ENCODE measurements at places on chromosomes 7 and 10.

DNA sequence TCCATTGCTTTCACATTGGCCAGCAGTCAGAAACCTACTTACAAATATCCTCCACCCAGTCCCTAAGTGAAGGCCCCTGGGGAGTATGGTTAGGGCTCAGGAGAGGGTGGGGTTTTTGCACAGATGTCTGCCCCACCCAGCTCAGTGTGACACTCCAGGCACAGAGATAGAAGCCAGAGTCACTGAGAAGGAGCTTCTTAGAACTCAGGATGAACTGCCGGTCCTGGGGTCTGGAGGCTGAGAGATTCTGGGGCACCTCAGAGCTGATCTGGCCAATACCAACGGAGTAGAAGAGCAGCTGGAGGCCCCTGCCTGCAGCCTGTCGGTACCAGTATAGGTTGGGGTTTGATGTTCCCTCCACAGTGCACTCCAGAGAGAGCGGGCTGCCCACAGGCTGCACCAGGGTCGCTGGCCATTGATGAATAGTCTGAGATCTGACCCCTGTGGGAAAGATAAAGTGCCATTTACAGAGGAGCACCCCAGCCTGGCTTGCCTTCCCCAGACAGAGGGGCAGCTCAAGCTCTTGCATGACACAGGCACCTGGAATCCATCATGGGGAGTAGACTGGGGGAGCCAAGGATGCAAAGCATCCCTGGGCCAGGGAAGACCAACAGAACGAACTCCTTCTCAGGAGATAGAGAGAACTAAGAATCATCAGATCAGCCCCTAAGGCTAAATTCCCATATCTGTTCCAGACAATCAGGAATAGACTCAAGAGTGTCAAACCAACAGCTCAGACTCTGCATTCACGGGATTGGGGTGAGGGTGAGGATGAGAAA is 41.9 kb downstream of the PRSS2 start:
- DNase-seq, result no peak

GRCh38 chr10:1043532-1043995 is 5.4 kb downstream of the IDI1 start:
- peak; percentile 49 for DNase-seq

DNA sequence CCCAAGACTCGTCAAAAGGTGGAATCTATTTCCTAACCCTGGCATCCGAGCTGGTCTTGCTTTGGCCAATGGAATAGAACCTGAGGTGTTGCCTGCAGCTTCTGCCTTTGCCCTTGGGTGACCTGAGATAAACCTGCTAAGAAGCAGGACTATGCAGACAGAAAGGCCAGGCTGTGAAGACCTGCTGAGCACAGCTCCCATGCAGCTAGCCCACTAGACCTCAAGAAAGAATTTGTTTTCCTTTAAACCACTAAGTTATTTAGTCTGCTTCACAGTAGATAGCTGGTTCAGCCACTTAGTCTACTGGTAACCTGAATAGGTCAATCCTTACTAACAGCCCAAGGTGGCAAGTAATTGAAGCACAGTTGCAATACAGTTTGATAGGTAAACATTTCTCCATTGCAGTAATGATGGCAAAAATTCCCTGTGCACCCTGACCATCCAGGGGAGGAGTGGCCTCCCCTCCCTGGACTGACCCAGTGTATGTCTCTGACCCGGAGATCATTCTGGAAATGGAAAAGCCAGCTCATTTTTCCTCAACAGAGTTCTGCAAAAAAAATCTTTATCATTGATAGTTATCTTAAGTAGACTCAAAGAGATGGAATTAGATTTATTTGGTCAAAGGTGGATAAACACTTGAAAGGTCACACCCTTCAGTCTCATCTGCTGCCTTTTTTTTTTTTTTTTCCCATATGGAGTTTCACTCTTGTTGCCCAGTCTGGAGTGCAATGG is 20.0 kb downstream of the TNS3 start:
- no peak for DNase-seq

DNA sequence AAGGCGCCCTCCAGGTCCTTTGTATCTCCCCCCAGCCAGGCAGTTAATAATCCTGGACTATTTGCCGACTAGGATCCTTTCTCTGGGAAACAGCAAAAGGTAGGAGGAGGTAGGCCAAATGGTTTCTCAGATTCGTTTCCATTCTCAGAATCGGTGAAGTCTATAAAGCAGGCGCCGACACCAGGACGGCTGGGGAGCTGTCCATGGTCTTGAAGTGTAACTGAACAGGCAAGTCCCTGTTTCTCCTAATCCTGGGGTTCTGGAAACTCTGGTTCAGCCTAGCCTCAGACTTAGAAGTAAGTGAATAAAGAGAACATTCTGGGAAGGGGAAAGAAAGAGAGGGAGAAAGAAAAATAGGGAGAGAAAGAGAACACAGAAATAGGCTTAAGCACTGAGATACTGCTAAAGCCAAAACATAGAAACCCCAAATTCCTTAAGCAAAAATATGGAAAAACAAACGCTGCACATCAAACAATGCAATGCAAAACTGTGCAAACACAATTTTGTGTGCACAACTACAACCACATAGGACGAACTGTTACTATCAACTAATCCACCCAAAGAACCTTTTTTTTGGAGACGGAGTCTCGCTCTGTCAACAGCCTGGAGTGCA is 11.1 kb upstream of the INA start:
- peak; percentile 61 for DNase-seq

DNA sequence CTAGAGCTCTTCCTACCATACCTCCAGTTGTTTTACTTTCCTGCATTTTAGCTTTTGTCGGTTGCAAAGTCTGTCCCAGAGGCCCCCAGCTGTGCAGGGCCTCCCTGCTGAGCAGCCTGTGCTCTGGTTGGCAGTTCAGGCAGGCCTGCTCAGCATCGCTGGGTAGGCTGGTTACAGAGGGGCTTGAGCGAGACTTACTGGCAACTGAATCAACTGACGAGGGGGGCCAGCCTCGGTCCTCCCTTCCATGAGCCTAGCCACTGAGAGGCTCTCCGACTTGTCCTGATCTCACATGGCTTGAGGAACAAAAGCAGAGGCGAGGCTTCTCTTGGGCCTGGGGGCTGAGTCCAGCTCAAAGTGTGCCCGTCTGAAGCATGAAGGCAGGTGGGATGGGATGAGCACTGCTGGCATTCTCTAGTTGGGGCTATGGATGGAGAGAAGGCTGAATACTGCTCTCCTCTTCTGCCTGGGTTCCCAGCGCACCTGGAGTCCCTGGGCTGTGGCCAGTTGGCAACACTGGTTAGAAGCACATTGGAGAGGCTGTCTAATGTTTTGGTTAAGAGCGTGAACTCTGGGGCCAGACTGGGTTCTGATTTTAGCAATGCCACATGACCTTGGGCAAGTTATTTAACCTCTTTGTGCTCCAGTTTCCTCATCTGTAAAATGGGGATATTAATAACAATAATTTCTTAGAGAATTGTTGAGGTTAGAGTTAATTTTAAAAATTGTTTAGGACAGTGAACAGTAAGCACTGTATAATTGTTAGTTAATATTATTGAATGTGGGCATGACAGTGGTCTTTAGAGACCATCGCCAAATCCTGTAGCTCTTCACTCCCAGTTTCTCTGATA is 6.9 kb upstream of the SFRP5 start:
- DNase-seq, result no peak

DNA sequence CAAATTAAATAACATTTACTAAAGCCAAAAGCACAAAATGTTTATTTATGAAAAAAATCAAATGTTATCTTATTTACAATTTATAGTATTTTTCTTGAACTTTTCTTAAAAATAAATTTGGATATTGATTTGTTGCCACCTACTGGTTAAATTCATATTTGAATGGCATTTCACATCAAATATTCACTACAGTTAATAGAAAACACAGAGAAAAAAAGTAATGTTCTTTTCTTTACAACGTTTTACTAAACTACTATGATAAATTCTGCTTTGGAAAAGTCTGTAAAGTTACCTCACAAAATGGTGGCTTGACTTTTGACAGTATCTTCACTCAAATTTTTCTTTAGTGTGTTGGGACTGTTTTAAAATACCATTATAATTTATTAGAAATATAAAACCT is 52.7 kb downstream of the SRPK2 start:
- peak; percentile 30 for DNase-seq

DNA sequence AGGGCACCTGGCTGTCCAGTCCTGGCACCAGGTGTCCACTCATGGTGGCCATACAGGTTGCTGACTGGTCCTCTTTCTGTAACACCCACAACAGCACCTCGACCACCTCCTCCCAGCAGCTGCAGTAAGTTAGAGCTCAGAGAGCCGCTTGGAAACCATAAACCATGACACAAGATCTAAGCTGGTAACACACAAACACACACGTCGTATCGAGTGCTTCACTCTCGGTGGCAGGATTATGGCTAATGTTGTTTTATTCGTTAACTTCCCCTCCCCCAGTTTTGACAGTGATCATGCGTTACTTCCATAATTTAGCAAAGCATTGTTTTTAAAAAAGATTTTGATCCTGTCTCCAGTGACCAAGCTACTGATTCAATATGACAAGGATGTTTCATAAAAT is 59.7 kb downstream of the CAMK2B start:
- DNase-seq, result no peak

DNA sequence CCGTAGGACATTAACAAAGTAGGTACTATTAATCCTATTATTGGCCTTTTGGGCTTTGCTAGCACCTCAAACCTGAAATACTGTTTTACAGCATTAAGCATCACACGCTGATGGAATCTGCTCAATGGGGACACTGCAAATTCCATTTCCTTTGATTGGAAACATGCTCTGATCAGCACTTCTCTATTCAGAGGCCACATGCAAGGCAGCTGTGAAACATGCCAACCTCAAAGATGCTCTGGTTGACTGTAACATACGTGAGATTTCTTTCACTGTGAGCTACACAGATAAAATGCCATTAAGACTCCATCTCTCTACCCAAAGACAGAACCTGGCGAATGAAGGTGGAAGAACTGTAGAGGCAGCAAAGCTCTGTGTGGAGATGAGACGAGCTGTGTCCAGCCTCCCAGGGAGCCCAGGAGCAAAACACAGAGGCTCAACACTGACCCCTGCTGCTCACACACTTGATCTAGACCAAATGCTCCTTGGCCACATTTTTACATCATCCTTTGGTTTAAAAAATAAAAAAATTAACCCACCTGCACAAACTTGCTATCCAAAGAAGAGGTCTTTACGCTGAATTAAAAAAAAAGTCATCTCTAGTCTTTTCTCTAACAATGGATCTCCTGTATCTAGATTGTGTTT is 8.0 kb downstream of the RSU1 start:
- peak; percentile 55 for DNase-seq

- DNase-seq, result peak; percentile 15
Measured at GRCh38 chr10:99528494-99529441, 4.0 kb upstream of the NKX2-3 start.

DNA sequence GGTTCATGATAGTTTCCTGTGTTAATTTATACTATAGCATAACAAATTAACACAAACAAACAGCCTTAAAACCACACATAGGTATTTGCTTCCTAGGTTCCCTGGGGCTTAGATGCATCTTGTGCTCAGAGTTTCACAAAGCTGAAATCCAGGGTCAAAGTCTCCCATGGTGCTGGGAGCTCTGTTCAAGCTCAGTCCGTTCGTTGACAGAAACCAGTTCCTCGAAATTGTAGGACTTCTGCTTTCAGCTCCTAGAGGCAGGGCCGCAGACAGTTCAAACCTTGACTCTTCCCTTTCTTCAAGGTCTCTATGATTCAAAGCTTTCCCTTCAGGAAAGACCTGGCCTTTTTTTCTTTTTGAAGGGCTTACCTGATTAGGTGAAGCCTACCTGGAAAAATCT is 90.5 kb downstream of the VSTM2A start:
- no peak for DNase-seq

GRCh38 chr7:92177362-92177761 is 1.6 kb downstream of the LRRD1 start:
- DNase-seq, result no peak

DNA sequence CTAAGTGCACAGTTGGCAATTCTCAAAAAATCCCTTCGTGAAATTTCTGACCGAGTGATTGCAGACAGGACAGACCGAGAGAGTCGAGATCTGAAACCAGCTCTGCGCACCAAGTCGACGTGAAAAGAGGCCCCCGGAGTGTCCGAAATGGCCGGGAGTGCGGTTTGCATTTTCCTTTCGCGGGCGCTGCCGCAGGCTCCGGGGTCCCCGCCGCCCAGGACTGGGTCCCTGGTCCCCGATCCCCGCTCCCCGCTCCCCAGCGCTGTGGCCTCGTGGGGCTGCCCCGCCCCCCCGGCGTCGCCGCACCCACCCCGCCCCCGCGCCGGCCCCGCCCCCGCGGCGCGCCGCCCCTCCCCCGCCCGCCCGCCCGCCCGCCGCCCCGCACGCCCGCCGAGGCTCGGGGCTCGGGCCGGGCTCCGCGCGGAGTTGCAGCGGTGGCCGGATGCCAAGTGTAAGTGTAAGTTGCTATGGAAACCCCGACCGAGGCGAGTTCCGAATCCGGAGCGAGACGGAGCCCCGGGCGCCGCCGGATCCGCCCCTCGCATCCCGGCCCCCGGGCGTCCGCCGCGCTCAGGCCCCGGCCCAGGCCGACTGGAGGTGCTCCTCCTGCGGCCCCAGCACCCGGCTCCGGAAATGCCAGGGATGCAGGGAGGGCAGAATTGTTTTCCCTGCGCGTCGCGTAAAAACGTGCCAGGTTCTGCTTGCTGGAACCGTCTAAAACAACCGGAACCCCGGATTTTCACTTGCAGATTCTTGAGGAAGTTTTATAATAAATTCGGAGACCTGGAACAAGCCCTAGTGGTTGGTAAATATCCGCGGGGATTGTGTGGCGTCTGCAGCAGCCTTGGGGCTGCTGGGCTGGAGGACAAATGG is 4.6 kb downstream of the BMI1 start:
- peak; percentile 70 for DNase-seq

- DNase-seq, result peak; percentile 35
Measured at GRCh38 chr10:90920986-90921666, at the start of gene ANKRD1. TSS of gene ANKRD1 (minus strand) at chr10:90921087. CDS start at chr10:90921027, 60 bp downstream.

GRCh38 chr10:31602541-31603234 is 283.7 kb downstream of the ZEB1 start:
- DNase-seq, result no peak

DNA sequence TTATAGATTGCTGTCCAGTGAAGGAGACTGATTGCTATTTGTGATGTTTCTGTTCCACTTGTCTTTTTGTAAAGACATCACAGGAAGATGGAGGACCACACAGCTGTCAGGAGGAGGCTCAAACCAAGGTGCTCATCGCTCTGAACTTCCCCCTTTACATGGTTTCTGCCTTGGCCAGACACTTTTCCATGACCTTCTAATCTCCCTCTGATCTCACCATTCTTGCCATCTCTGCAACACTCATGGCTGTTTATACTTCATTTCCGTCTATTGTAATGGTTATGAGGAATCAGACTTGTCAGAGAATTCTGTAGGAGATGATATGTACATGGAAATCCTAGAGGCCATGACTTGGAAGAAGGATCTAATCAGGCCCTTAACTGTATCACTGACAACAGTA is 1.7 kb upstream of the TAS2R5 start:
- DNase-seq, result no peak

GRCh38 chr7:12756821-12757220 is 69.4 kb downstream of the ARL4A start:
- no peak for DNase-seq

GRCh38 chr7:89023877-89024276 is 228.3 kb upstream of the TEX47 start:
- no peak for DNase-seq

- peak; percentile 80 for DNase-seq
Measured at GRCh38 chr10:114174695-114175188, 739 bp upstream of the CCDC186 start.

GRCh38 chr10:94012834-94013233 is 19.1 kb downstream of the PLCE1 start:
- DNase-seq, result no peak

GRCh38 chr10:114094795-114095194 is 51.1 kb downstream of the ADRB1 start:
- no peak for DNase-seq

Measured in suppressor macrophage treated with lipopolysaccharide for 4 hours (primary cell).